ENCODE measurements at places on chromosomes 2 and 18.

DNA sequence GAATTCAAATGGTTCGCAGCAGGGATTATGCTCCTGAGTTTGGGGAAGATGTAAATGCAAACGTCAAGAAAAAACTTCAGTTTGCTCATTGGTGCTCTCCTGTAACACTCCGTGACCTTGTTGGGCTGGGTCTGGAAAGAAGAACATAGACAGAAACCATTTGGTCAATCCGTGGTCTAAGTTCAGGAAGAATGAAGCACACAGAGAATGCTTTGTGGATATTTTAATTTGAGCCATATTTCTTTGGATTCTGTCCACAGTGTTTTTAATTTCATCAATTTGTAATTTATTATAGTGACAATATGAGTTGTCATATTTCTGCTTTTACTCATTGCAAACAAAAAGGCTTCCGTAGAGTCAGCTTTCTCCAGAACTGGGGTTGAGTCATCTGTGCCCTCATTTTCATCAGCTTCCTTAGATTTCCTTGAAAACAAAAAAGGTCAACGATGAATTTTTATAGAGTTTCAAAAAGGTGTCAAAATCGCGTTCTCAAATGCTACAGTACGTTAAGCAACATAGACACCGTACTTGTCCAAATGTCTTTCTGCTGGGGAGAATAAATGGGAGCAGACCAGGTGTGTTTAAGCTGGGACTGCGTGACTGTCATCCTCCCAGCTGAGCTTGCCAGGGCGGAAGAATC, 606.4 kb downstream of the RNF144A start:
- peak; percentile 85 for ATAC-seq

DNA sequence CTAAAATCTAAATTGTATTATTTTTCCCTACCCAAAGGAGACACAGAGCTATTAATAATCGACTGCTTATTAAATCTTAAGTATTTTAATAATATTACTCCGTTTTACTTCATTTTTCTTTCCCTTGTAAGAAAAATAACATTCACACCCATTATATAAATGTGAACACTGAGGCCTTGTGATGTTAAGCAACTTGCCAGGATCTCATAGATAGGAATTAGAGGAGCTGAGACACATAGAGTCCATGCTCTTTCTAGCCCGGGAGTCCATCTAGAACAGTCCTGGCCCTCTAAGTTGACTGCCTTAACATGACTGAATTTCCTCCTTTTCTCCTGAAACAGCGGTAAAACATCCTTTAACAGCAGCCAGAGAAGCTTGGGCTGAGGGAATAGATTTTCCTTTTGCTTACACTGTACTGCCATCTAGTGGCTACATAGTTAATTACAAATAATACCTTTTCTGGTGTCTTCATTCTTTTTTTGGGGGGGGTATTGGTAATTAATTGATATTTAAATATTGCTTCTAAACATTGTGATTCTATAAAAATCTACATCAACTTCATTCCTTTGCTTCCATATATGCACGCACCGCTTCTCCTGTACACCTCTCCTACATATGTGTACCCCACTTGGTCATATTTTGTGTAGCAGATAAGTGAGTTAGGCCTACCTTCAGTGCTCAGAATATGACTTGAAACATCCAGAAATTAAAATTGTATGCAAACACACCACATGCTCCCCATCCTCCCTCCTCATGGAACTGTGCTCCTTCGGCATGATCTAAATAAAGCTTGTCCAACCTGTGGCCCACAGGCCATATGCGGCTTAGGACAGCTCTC, 125.8 kb upstream of the HNMT start:
- peak; percentile 88 for ATAC-seq

DNA sequence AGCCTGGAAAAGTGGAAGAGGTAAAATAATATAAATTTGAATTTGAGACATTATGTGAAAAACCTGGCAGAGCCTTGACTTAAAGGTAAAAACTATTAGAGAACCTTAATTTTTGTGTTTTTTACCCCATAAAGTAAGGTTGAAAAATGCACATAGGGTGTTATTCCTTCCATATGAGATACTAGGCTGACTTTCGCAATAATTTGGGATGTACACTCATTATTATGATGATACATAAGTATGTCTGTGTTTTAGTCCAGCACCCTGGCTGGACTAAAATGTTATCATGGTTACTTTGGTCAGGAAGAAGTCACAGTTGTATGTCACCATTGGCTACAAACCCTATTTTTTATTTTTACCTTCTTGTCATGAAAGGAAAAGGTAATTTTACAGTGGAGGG, 19.8 kb downstream of the NEMP2 start:
- ATAC-seq, result no peak

DNA sequence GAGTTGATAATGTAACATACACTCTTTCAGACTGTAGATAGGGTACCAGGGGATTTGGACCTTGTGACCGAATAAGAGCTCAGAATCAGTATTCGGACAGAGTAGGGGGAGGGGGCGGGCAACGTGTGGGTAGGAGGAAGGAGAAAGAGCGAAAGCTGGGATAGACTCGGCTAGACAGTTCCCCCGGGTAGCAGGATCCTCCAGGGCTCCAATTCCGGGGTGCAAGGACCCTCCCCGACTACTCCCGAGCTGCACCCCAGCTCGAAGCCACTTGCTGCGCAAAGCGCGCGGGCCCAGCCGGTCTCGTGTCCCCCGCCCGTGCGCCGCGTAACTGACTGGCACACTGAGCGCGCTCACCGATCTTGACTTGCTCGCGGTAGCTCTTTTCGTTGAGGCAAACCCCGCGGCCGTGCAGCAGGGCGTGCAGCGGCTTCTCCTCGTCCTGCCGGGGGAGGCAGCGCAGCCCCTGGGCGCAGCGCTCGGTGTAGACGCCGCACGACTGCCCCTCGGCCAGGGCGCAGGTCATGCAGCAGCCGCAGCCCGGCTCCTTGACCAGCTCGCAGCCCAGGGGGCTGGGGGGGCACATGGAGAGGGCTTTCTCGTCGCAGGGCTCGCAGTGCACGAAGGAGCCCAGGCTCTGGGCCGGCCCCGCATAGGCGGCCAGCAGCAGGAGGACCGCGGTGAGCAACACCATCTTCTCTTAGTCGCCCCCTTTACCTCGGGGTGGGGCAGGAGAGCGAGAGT, 1.1 kb downstream of the IGFBP5 start:
- ATAC-seq, result peak; percentile 41

- no peak for ATAC-seq
Measured at GRCh38 chr18:39302481-39302880, 1736.9 kb upstream of the CELF4 start.

- ATAC-seq, result peak; percentile 88
Measured at GRCh38 chr18:8982416-8983183, 119.9 kb upstream of the NDUFV2 start.

DNA sequence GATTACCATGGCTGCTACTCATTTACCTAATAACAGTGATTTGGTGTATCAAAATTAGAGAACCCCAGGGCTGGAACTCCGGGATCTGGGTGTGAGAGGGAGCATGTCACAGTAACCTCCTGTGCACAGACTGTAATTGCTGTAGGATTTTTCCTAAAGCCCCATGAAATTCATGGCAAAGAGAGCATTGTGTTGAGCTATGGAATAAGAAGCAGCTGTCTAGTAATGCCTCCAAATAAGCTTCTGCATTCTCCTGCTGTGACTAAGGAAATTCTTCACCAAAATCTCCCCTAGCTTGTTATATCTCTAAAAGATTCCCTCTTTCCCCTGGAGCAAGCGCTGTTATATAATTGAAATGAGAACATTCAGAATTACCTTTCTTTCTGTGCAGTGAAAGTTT, 158.1 kb upstream of the SPATS2L start:
- ATAC-seq, result no peak

- peak; percentile 89 for ATAC-seq
Measured at GRCh38 chr2:88159955-88160415, 10.2 kb upstream of the THNSL2 start.

DNA sequence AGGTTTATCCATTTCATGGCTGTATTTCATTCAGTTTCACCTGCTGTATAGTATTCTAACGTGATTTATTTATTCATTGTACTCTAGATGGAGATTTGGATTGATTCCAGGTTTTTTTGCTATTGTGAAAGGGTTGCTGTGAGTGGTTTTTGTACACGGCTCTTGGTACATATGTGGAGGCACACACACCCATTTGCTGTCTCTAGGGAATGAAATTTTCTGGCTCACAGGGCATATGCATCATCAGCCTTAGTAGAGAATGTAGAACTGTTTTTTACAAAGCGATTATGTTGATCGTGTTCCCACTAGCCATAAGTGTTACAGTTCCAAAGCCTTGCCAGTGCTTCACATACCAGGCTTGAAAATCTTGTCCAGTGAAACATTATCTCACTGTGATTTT, 5.1 kb downstream of the SPTBN1 start:
- ATAC-seq, result no peak

DNA sequence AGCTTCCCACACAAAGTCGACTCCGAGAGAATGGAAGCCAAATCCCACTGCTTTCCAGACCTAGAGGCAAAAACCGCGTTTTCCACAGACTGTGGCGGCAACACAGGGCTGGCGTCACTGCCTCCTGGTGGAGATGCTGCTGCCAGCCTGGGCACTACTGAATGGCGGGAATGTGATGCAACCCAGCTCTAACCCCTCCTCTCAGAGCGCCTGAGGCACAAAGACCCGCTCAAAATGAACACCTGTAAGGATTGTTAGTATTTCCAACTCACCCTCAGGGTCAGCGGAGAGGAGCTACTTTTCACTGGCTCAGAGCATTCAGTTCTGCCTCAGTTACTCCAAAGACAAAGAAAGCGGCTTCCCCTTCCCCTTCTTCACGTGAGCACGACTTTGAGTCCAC, 548.0 kb upstream of the SALL3 start:
- ATAC-seq, result no peak

DNA sequence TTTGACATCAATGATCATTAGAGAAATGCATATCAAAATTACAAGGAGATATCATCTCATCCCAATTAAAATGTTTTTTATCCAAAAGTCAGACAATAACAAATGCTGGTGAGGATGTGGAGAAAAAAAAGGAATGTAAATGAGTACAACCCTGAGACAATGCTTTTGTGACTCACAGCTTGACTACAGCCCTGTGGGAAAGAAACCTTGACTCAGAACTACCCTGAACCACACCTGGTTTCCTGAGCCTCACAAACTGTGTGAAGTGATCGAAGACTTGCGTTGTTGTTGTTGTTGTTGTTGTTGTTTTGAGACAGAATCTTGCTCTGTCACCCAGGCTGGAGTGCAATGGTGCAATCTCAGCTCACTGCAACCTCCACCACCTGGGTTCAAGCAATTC, 266.6 kb upstream of the MYT1L start:
- no peak for ATAC-seq

DNA sequence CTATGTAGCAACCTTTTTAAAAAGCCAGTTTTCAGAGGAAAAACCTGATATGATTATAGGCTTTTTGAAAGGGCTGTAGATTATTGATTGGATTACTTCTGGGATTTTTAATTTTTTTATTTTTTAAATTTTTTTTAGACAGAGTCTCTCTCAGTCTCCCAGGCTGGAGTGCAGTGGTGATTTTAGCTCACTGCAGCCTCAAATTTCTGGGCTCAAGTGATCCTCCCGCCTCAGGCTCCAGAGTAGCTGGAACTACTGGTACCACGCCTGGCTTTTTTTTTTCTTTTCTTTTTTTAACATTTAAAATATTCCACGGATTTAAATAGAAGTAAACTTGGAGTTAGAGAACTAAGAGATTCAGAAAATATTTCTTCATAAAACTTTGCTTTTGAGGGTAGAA, 1.2 kb downstream of the MRPL19 start:
- 0 out of 3 replicates have a peak, but pooled peaks have one; percentile 18 for ATAC-seq

DNA sequence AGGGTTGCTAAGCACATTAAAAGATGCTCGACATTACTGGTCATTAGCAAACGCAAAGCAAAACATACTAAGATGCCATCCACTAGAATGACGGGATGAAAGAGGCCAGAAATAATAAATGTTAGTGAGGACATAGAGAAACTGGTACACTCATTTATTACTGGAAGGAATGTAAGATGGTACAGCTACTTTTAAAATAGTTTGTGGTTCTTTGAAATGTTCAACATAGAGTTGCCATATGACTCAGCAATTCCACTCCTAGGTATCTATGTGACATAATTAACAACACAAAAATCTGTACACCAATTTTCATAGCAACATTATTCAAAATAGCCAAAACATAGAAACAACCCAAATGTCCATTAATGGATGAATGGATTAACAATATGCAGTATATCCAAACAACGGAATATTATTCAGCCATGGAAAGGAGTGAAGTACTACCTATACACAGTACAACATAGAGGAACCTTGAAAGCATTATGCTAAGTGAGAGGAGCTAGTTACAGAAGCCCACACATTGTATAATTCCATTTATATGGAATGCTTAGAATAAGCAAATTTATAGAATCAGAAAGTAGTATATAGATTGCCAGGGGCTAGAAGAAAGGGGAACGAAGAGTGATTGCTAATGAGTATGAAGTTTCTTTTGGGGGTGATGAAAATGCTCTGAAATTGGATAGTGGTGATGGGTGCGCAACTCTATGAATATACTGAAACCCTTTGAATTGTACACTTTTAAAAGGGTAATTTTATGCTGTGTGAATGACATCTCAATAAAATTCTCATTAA, 61.9 kb upstream of the IL1R1 start:
- ATAC-seq, result peak; percentile 50

DNA sequence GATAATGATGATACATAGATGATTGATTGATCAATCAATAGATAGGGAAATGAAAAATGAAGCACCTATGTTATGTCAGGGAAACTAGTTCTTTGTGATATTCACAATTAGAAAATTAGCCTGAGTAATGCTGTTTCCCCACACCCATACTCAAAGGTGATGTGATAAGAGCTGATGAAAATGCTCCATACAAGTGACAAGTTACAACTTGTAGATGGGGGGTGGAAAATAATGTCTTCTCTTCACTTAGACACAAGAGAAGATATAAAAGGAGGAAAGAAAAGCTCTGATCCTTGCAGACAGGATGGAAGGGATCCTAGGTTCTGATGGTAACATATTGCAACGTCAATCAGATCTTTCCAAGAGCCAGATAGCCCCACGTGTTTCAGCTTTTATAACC, 365.9 kb downstream of the AKAIN1 start:
- ATAC-seq, result no peak

GRCh38 chr2:46858702-46859090, 56.9 kb downstream of the MCFD2 start:
- ATAC-seq, result peak; percentile 2

DNA sequence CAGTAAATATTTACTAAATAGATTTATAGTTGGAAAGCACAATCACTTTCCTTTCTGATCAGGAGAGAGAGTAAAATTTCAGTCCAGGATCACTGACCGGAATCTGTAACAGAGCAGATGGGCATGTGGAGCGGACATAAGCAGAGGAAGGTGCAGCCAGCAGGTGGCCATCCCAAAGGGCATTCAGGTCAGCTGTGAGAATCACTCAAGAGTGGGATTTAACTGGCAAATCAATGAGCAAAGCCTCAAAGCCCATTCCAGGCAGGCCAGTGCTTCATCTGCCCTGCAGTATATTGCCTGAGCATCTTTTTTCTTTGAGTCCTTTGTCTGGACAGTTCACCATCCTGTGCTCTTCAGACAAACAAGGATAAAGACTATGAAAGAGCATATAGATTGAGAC, 166.4 kb upstream of the SLC14A2 start:
- no peak for ATAC-seq

GRCh38 chr2:96868555-96869280, 1.2 kb downstream of the SEMA4C start:
- peak; percentile 88 for ATAC-seq
